ENCODE measurements at places on chromosomes 5 and 9.

DNA sequence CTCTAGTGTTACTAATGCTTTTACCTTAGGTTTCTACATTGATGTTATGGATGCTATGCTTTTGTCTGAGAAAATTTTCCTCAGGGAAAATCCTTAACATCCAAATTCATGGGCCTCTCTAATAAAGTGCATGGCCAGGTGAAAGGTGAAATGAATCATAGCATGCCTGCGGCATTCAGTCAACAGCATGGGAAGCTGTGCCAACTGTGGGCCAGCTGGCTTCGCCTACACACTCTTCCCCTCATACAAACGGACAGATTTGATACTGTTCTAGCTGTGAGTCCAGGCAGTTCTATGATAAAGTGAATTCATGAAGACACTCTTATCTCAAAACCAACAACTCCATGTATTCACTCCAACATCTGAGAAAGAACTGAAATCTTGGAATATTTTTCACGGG is 374.1 kb downstream of the PLK2 start:
- DNase-seq: no peak

- no peak for DNase-seq
Measured at GRCh38 chr9:23934291-23934906, 108.4 kb upstream of the ELAVL2 start.

DNA sequence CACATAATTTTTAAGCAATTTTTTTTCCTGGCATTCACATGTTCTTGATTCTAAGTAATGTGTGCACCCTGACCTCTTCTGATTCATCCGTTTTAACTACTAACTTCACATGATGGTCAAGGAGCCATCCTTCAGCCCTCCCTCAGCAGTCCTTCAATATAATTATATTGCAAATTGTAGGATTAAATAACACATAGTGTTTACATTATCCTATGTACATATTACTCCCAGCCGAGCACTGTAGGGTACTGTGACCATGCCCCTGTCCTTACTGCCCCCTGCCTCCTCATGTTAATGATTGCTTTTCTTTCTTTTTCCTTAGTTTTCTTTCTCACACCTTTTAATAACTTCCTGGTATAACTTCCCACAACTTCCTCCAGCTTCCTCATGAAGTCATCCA is 96.3 kb upstream of the FANCC start:
- no peak for DNase-seq

DNA sequence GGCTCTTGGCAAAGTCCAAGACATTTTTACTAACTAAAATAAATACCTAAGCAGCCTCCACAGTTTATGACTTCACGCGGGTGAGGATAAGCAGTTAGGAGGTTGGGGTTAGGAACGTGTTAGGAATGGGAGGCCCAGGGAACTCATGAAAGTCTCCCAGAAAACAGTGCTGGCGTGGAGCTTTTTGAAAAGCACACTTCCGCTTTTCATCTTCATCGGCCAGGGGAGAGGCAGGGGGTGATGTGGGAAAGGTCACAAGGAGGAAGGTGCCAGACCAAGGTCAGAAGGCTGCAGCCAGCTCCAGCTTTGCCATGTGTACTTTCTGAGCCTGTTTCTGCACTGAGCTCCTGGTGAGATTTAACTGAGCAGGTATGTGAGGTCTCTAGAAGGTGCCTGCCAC is 149.0 kb downstream of the PHF2 start:
- no peak for DNase-seq

DNA sequence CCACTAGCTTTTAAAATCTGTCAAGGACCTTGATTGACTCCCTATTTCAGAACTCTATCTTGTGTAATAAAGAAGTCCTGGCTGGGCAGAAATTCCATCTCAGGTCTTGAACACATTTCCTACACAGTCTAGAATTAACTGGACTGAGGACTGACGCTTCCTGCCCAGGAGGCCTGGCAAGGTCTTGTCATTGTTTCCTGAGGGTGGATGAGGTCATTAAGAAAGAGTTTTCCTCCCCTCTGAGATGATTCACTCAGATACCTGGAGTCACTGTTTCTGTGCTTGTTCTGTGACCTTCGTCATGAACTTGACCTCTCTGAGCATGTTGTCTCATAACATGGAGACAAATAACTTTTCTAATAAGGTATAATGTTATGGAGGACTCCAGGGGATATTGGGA is 10.0 kb downstream of the MTAP start:
- DNase-seq: no peak

DNA sequence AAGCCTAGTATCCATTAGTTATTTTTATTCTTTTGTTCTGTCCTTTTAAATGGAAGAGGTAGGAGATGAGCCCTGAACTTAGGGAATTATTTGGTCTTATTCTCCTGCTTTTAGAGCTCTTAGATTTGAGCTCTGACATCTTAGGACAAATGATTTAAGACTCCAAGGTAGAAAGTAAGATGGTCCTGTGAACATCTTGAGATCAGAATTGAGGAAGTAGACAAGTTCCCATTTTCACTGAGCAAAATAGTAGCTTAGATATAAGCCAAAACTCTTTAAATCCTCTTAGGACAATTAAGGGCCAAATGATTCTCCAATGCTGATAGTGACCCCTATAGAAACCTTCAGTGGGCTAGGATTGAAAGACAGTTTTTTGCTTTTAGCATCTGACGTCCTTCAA is 53.0 kb upstream of the RUSC2 start:
- DNase-seq: no peak

- DNase-seq: peak; percentile 73
Measured at GRCh38 chr5:140261403-140262171, 41.3 kb downstream of the PFDN1 start.

DNA sequence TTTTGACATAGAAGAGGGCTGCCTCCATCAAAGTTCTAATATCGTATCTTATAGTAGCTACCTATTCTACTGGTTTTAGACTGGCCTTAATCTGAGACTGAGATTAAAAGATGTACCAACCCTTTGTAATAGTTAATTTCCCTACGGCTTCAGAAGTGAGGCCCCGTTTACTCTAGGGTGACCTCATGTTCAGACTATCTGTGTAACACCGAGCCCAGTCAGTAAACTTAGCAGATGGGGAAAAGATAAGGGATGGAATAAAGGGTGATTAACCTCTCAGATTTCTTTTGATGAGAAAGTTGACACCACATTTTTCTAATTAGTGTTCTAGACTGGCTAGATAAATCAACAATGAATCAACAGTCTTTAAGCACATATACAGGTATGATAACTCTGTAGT is 283.1 kb downstream of the KCTD16 start:
- DNase-seq: peak; percentile 13

DNA sequence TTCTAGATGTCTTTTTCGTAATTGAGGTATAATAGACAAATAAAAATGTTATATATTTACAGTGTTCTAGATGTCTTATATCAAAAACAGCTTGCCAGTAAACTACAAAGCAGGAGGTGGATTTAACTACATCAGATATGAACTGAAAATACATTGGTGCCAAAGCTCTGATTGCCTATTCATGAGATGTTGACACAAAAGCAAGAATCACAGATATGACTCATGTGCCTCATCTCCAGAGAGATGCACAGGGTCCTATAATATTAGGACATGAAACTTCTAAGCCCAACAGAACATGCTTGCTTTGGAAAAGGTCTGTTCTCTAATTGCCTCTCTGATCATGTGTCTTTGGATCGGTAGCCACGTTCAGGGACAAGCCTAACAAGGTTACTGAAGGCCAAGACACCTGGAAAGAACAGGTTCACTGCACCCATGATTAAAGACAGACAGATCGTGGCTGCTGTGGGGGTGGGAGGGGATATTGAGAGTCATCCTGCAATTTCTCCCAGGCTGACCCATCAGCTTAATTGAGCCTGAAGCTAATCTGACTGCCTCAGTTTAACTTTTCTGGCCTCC is 16.8 kb downstream of the ABCA1 start:
- DNase-seq: no peak

DNA sequence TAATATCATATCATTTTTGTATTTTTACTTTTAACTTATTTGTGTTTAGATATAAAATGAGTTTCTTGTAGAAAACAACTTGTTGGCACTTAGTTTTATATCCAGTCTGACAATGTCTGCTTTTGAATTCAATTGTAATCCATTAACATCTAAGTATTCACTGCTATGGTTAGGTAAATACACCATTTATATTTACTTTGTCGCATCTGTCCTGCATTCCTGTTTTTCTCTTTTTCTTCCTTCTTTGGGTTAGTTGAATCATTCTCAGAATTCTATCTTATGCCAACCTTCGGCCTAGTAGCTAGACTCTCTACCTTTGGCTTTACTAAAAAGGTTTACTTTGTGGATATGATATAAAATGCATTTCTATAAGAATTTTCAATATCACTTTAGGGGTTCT is 107.6 kb downstream of the PLCXD3 start:
- no peak for DNase-seq

DNA sequence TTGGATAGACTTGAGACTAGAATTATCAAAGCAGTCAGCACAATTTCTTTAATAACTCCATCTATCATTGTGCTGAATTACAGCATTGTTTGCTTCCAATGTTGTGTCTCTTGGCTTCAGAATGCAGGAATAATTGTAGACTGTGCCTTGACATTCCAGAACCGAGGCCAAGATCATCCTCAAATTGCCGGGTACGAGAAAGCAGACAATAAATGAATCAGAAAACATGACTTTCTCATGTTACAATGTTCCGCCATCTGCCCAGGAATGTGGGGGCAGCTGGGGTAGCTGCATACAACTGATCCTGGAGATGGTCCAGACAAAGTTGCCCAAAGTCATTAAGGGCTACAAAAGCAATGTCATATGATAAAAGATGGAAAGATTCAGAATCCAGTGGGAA is 206.2 kb upstream of the SGCD start:
- no peak for DNase-seq

- DNase-seq: no peak
Measured at GRCh38 chr9:74035786-74036185, 461.3 kb upstream of the RORB start.

DNA sequence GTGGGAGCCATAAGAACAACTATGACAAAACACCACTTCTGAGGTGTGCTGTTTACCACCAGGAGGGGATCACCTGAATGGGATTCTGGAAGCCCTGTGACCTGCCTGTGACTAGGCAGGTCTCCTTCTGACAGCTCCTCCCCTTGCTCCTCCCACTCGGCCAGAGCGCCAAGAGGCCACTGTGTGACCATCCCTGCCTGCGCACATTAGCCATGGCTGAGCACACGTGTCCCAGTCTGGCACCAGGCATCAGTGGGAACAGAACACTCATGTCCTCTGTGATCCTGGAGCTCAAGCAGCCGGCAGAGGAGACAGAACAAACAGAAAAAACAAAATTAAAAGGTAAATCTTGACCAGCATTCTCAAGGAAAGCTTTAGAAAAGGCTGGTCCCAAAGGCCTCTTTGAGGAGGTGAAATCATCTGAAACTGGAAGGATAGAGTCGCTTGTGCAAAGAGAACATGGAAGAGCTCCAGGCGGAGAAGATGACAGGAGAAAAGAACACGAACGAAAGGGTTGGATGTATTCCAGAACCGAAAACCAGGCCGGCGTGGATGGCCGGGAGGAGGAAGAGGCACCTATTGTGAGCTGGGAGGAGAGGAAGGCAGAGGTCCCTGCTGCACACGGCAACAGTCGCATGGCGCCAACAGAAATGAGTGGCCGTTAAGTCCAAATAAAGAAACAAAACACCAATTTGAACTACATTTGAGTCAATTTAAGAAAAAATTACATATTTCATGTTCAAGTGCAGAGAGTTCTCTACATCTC is 5.1 kb downstream of the MED10 start:
- DNase-seq: no peak

- DNase-seq: no peak
Measured at GRCh38 chr9:22206833-22207232, 197.7 kb upstream of the CDKN2B start.

- no peak for DNase-seq
Measured at GRCh38 chr9:4356306-4356705, 56.4 kb upstream of the GLIS3 start.

- DNase-seq: no peak
Measured at GRCh38 chr9:37338218-37338617, 84.3 kb upstream of the GRHPR start.

DNA sequence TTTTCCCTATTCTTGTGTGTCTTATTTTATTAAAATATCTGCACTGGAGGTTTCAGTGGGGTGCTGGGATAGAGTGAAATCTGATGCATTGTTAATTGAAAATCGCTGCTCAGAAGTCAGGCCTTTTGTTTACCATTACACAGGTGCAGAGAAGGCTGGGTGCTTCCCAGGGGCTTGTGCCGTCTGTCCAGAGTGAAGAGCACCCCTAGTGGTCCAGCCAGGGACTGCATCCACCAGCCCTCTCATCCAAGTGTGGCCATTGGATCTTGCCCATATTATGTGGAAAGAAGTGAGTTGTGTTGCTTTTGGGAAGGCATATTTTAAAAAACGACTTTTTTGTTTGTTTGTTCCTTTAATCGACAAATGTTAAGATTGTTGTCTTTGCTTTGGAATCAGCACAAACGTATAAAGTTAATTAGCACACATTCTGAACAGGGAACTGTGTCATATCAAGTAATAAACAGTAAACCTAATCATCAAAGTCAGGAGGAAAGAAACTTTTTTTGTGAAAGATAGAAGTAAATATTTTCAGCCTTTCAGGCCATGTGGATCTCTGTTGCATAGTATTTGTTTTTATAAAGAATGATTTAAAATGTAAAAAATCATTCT is 315.6 kb downstream of the MTRR start:
- peak; percentile 52 for DNase-seq

GRCh38 chr9:137129456-137130175 is 9.3 kb upstream of the GRIN1 start:
- DNase-seq: peak; percentile 90

- peak; percentile 85 for DNase-seq
Measured at GRCh38 chr5:151223447-151224264, at the start of gene CCDC69. CCDC69 (minus strand) TSS chr5:151224092; CDS start chr5:151223970, 122 bp downstream.
